Suppressor macrophage (primary cell): ENCODE measurements at places on chromosomes 16 and 17.

GRCh38 chr17:45143767-45144198 lies 4.5 kb upstream of the HEXIM1 start:
- DNase-seq: peak; percentile 44

DNA sequence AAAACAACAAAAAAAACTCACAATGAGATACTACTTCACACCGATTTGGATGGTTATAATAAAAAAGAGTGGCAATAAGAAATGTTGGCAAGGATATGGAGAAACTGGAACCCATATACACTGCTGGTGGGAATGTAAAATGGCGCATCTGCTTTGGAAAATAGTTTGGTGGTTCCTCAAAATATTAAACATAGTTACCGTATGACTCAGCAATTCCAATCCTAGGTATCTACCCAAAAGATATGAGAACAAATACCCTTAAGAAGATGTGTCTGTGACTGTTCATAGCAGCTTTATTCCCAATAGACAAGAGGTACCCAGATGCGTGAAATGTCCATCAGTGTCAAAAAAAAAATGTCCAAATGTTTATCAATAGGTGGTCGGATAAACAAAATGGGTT lies 7.2 kb downstream of the CPPED1 start:
- no peak for DNase-seq

DNA sequence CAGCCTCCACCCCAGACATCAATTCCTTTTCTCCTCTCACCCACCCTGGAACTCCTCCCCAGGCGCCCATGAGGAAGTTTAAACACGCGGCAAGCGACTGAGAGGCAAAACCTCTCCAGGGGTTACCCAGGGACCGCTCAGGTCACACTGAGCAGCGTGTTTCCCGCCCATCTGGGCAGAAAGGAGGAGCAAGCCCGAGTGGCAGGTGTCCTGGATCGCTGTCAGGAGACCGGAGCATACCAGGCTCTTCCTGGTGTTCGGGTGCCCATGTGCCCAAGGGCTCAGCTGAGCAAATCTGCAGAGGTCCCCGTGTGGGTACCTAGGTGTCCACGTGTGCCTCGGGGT lies 491 bp downstream of the SLC25A19 start:
- peak; percentile 72 for DNase-seq

DNA sequence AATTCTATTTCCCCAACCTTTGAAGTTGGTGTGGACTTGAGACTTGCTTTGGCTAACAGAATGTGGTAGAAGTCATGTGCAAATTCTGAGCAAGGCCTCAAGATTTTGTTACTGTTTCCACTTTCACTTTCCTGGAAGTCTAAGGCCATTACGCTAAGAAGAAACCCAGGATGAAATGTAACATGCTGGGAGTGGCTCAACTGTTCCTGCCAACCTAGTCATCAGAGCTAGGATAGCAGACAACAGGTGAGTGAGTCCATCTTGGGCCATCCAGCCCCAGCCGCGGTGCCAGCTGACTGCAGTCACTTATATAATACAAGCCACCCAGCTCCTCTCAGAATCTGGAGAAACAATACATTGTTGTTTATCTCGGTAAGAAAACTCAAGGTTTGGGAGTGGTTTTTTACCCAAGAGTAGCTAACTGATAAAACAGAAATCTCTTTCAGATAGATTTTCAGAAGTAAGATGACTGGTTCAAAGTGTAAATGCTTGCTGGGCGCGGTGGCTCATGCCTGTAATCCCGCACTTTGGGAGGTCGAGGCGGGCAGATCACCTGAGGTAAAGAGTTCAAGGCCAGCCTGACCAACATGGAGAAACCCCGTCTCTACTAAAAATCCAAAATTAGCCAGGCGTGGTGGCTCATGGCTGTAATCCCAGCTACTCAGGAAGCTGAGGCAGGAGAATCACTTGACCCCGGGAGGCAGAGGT lies 10.7 kb upstream of the STX4 start:
- DNase-seq: no peak

GRCh38 chr16:80627108-80627507 lies 86.3 kb downstream of the DYNLRB2 start:
- DNase-seq: no peak

GRCh38 chr17:327296-327695 lies 25.3 kb downstream of the RPH3AL start:
- DNase-seq: no peak

DNA sequence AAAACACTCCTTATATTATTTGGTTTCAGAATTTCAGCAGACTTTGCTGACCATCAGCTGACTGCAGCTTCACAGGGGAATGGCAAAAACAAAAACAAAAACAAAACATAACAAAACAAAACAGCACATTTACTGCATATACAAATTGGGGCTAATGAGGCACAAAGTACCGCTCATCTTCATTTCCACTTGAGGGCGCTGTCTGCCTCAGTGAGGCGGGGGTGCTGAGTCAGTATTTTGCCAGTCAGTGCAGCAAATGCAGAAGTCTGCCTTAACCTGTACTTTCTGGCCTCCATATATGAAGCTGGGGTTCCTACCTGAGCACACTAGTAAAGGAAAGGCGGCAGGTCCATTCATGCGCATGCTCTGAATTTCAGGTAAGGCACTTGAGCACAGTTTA lies 13.5 kb upstream of the DYNLRB2 start:
- peak; percentile 78 for DNase-seq

DNA sequence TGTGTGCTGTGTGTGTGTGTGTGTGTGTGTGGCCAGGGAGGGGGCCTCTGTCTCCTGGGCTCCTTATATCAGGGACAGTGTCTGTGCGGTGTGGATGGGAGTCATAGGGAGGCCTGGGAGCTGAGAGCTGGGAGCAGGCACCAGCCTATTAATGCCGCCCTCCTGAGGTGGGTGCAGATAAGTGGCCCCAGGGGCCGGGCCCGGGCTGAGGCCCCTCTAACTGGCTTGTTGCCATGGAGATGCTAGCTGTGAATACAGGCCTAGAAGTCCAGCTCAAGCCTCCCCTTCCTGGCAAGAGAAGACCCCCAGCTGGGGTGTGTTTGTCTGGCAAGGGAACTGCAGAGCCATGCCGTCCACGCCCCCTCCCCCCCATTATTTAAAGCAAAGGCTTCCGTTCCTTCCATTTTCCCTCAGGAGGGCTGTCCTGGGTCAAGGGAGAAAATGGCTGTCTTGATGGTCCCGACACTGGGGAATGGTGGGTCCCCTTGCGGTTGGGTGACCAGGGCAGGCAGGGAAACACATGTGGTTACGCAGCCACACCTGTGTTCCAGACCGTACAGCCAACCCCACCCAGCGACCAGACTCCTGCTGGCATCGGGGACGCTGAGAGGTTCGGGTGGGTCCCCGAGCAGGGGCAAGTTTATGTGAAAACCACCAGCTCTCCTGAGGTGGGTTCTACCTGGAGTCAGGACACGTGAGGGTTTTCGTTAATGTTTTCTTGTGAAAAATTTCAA lies 141.1 kb downstream of the MRM1 start:
- no peak for DNase-seq

- no peak for DNase-seq
Measured at GRCh38 chr17:37048811-37049210, 100.1 kb downstream of the AATF start.

- no peak for DNase-seq
Measured at GRCh38 chr17:71628306-71628705, 492.5 kb upstream of the SOX9 start.

- peak; percentile 80 for DNase-seq
Measured at GRCh38 chr16:89602273-89602951, 11.0 kb upstream of the DPEP1 start.

- no peak for DNase-seq
Measured at GRCh38 chr16:2741168-2741567, 11.3 kb upstream of the SRRM2 start.

DNA sequence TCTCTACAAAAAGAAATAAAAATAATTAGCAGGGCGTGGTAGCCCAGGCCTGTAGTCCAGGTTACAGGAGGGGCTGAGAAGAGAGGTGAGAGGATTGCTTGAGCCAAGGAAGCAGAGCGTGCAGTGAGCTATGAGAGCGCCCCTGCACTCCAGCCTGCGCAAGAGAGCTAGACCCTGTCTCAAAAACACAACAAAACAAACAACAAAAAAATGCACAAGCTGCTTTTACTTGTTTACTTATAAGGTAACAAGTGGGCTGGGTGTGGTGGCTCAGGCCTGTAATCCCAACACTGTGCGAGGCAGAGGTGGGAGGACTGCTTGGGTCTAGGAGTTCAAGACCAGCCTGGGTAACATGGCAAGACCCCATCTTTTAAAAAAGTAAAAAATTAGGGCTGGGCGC lies 1.7 kb downstream of the CYTH1 start:
- DNase-seq: no peak

GRCh38 chr17:58702708-58703107 lies 10.3 kb downstream of the RAD51C start:
- no peak for DNase-seq

DNA sequence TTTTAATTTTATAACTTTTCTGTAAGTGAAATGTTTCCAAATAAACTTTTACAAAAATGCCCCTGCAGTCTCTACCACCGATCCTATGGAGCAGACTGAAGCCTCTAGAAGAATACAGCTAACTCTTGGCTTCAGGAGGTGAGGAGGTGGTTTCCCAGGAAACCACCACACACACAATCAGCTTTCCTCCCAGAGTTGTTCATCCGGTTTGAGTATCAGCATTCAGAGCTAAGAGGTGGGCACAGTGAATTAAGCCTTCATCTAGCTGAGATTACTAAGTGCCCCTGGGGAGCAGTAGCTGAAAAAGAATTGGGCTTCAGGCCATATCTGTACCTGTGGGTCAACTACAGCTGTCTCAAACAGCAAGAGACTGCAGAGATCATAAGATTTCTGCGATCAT lies 139.7 kb downstream of the AATF start:
- no peak for DNase-seq

DNA sequence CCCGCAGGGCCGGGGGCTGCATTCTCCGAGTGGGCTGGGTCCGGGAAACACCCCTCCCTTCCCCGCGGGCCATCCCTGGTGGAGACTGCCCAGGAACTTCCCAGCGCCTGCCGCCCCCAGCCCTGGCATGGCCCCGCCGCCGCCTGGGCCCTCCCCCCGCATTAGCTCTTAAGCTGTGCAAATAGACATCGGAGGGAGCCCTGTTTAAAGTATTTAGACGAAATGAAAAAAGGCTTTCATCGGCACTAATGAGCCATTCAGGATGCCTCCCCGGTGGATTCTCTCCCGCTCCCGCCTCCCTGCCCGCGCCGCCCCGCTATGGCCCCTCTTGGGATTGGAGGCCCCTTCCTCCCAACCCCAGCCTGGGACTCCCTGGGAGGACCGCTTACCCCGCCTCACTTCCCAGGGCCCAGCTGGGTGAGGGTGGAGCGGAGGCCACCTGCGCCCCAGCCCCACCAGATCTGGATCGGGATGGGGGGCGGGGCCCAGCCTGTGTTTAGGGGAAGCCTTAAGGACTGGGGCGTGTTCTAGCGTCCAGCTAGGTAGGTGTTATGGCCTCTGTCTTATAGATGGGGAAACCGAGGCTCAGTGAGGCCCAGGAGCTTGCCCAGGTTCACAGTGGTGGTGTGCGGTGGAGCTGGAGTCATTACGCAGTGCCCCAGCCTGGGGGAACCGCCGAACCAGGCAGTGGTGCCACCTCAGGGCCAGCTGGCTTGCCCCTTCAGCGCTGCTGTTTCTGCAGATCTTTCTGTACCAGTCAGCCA lies 19.7 kb downstream of the SEZ6 start:
- no peak for DNase-seq

DNA sequence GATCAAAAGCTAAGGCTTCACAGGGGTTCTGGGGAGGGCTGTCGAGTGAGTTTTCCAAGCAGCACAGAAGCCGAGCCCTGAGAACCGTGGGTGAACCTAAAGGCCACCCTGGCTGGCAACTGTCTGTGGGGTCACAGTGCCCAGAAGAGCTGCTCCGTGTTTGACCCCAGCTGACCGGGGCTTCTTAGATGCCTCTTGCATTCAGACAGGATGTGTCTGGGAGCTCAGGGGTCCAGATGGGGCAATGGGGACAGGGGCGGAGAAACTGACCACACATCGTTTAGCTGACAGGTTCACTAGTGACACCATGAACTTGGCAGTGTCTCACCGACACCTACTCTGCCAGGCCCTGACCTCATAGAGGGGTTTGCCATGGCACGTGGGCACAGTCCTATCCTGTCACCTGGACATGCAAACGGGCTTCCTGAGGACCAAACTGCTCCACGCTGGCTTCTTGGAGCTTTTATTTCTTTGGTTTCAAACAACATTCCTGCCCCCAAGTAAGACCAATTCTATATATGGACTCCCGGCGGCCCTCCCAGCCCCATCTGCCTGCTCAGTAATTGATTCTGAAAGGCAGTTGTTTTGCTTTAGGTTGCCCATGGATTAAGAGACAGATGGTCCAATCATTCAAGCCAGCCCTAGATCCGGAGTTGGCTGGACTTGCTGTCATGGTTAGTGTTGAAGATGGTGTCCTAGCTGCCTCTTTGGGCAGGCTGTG lies 22.2 kb downstream of the WSCD1 start:
- no peak for DNase-seq

DNA sequence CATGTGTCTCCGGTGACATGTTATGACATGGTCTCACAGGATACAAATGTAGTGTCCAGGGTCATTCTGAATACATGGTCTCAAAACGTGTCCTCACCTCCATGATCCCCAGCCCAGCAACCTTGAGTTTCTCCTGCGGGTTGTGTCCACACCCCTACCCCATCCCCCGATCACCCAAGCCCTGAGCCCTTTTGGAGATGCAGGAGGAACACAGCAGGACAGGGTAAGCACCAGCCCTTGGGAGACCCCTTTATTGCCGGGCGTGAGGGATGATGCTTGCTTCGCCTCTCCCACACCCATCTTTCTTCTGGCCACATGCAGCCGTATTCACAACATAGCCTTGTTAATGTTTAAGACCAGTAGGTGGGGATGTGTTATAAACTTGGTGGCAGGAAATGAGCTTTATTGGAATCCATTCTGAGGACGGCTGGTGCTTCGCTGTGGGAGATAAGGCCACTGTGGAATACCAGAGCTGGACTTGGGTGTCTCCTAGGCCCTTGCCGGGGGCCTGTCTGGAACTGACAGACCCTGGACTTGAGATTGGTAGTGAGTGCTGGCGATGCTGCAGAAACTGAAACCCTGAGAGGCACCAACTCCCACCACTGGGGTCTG lies 5.5 kb downstream of the TMEM132E start:
- peak; percentile 2 for DNase-seq

DNA sequence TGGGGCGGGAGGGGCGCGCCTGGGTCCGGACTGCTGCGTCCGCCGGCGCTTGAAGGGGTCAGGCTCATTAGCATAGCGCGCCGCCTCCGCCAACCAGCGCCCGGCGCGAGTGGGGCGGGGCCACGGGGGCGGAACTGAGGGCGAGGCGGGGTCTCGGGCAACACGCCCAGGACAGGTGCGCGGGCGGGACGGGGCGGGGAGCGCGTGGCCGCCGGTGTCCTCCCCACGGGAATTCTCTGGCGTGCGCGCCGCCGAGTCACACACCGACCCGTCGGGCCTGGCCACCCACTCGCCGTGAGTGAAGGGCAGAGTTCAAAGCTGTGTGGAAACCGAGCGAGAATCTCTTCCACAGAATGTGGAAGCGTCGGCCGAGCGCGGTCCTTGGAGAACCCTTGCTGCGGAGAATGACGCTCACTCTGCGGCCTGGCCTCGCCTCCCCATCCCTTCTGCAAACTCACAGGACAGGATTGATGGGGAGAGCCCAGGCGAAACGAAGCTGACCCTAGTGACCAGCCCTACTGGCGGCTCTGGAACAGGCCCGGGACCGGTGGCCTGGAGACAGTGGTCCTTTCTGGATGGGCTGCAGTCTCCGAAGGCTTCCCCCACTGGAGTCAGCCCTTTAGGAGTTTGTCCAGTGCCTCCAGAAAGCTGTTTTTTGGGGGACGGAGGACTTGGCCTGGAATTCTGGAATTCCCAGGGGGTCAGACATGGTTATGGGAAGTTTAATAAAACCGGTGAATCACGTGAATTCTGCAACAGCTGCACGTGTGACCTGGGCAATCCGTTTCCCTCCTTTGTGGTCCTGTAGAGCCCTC lies at the start of gene SNAI3:
SNAI3 (minus strand) TSS at position 69 of the 815 bp plus-strand sequence. CDS start 101 bp downstream, outside the sequence.
- DNase-seq: peak; percentile 90
